ENCODE measurements at places on chromosomes 13 and 19.

- peak; percentile 50 for DNase-seq
Measured at GRCh38 chr19:18007044-18007916, 690 bp upstream of the ARRDC2 start.

GRCh38 chr19:33492951-33493350, 28.6 kb downstream of the PEPD start:
- no peak for DNase-seq

DNA sequence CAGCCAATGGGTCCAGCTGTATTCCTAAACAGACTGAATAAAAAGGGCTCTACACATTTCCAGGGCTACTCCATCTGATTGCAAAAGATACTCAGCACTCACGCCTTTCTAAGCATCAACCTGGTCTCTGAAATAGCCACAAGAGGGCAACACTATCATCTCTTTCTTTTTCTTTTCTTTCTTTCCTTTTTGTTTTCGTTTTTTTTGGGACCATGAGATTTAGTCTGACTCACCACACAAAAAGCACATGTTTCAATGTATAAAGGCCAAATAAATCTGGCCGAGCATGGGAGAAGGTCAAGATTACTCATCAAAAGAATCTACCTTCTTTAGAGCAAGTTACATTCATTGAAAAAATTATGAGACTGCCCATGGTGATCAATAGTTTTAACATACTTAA, 805.6 kb upstream of the ARGLU1 start:
- DNase-seq = no peak

GRCh38 chr13:42638101-42638500, 64.1 kb downstream of the TNFSF11 start:
- DNase-seq = no peak

DNA sequence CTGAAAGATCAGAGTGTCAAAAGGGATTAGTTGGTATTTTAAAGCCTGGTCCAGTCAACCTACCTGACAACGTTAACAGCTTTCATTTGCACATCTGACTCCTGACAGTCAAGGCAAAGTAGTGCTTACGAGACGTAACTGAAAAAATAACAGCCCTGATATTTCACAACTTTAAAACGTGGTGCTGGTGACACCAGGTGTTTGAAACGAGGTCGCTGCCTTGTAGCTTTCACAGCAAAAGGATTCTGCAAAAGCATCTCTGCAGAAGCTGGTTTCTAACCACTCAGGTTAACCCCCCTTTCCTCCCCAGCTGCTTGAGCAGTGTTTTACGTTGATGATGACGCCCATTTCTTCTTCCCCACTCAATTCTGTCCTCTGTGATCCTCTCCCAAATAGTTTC, 23.3 kb downstream of the GGACT start:
- DNase-seq = no peak

DNA sequence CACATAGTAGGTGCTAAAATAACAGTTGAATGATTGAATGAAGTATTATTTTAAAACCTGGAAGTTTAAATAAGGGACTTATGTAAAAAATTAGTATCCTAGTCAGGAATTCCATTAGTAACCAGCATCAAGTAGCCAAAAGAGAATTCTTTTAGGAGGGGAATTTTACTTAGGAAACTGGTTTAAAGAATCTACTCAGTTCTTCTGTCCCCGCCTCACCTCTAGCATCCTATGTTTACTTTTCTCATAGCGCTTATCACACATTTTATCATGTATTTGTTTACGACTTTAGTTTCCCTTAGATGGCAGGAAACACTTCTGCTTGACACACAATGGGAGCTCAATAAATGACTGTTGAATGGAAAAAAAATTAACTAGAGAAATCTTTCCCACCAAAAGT, 229.0 kb downstream of the KLF5 start:
- DNase-seq = no peak

GRCh38 chr19:13428352-13428751, 77.9 kb downstream of the CACNA1A start:
- DNase-seq = peak; percentile 33

- DNase-seq = peak; percentile 61
Measured at GRCh38 chr19:4083677-4084546, 17.2 kb upstream of the ZBTB7A start.

- no peak for DNase-seq
Measured at GRCh38 chr13:24232037-24232436, 71.5 kb downstream of the SPATA13 start.

DNA sequence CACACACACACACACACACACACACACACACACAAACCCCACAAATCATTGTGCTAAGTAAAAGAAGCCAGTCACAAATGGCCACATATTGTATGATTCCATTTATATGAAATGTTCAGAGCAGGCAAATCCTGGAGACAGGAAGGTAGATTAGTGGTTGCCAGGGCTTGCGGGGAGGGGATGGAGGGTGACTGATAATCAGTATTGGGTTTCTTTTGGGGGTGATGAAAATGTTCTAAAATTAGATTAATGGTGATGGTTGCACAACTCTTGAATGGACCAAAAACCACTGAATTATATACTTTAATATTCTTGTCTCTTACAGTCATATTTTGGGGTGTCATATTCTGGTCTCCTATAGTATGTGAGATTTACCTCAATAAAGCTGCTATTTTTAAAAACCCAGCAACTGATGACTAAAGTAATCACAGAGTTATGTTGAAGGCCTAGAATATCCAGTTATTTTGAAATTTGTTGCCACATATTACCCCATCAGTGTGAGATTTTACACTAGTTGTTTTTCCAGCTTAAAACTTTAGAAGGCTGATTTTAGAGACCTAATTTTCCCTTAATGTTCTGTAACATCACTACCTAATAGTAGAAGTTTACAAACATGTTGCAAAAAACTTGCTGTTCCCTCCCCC, 20.3 kb downstream of the FLT1 start:
- no peak for DNase-seq

GRCh38 chr19:1145635-1146411, 28.2 kb downstream of the SBNO2 start:
- no peak for DNase-seq

- no peak for DNase-seq
Measured at GRCh38 chr13:113342820-113343691, 20.9 kb downstream of the GRTP1 start.

- DNase-seq = no peak
Measured at GRCh38 chr19:5977222-5977784, 637 bp downstream of the RANBP3 start.

- DNase-seq = no peak
Measured at GRCh38 chr13:28558567-28558966, 63.6 kb upstream of the FLT1 start.

DNA sequence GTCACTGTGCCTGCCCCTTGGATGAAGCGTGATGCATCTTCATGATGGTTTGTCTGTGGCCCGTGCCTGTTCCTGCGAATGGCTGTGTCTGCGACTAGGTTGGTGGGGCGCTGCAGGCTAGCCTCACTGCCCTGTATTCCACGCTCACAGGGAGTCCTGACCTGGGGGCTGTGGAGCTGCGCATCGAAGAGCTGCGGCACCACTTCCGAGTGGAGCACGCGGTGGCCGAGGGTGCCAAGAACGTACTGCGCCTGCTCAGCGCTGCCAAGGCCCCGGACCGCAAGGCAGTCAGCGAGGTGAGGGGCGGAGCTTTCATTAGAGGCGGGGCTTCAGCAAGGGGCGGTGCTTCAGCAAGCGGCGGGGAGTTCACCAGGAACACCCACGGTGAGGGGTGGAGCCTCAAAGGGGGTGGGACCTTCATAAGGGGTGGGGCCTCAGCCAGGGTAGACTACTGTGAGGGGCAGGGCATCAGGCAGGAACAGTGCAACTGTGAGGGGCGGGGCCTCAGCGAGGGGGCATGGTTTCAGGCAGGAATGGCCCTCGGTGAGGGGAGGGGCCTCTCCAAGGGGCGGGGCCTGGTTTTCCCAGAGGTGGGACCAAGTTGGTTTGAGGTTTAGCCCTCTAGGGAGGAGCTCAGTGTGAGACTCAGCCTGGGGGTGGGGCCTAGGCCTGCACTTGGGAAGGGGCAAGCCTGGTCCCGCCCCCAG, 17.2 kb downstream of the PKN1 start:
- peak; percentile 35 for DNase-seq

- DNase-seq = no peak
Measured at GRCh38 chr13:83845106-83845505, 37.2 kb downstream of the SLITRK1 start.

GRCh38 chr19:36398571-36398970, 19.6 kb upstream of the ZFP14 start:
- DNase-seq = no peak

DNA sequence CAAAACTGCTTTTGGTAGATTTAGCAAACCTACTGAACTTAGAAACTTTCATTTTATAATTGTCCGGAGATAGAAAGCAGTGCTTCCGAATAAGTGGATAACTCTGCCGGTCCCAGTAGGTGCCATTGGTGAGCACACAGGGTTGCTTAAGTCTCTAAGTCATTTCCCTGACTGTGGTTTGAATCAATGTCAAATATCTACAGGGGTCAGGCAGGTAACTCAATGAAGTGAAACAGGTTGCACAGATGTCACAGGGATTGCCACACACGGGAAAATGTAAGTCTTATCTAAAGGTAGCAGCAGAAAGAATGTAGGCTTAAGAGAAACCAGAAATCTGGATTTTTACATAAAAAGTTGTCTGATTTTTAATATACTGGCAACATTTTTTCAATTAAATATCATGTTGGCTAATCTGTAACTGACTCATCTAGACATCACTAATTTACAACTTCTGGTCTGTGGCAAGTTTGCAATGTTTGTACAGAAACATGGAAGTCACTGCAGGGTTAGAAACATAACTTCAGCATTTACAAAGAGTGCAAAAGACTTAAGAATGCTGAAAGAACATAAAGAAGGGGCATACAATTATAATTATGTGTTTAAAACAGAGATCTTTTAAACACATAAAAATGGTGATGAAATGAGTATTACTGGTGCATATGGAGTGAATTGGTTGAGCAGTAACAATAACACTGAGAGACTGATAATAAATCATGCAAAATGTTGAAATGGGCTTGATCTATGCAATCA, 14.3 kb upstream of the LRRC63 start:
- no peak for DNase-seq

- DNase-seq = no peak
Measured at GRCh38 chr19:29663861-29664752, 1.2 kb upstream of the PLEKHF1 start.

GRCh38 chr13:45295536-45295935, 45.4 kb downstream of the TPT1 start:
- DNase-seq = no peak

DNA sequence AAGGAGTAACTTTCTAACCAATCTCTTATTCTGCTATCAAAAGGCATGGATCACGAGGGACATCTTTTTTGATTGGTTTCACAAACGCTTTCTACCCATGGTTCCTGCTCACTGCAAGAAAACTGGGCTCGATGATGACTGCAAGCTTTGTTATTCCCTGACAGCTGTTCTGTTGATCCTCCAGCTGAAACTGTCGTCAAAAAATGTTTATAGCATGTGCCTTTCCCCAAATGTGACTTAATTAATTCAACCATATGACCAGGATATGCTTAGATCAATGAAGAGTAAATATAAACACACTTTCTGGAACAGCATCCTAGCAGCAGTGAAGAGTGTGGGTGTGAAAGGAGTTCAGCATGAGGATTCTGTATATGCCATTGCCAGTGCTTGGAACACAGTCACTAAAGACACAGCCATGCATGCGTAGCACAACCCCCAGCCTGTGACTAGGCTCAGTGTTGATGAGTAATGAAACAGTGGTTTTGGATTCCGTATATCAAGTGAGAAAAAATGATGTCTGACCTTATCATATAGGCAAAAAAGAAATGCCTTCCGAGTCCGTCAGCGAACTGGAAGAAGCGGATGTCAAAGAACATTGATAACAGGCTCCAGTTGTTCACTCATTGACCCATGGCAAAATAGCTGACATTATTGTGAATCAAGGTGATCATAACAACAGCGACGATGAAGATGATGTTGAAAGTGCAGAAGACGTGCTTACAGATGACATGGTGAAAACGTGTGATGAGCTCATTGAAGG, 347.4 kb downstream of the FGF9 start:
- DNase-seq = no peak

DNA sequence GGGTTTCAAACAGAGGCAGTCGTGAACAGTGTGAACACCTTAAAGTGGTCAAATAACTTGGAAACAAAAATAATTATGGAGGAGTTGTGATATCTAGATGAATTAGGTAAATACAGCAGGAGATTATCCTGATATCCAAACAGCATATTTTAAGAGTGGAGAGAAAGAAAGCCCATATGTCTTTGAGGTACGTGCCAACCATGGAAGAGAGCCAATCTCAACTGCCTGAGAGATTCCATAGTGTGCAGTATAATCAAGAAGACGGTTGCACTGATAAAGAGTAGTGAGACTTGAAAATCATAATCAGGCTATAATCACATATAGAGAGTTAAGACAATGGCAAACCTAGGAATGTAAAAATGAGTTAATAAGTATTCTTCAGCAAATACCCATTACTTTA, 472.8 kb upstream of the SLITRK5 start:
- no peak for DNase-seq

DNA sequence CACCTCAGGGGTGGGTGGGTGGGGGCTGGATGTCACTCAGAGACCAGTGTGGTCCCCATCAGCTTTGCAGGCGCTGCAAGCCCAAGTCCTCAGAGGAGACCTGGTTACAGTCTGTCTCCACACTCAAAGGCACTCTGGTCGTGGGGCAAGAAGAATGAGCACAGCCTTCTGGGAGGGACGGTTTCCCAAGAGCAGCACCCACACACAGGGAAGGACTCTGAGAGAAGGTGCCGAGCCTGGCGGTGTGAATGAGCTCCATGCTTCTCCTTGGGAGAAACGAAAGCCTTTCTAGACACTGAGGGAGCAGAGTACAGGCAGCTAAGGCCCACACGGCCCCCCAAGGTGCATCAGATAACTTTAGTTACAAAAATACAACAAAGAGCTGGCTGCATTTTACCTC, 473.6 kb downstream of the FOXO1 start:
- no peak for DNase-seq

DNA sequence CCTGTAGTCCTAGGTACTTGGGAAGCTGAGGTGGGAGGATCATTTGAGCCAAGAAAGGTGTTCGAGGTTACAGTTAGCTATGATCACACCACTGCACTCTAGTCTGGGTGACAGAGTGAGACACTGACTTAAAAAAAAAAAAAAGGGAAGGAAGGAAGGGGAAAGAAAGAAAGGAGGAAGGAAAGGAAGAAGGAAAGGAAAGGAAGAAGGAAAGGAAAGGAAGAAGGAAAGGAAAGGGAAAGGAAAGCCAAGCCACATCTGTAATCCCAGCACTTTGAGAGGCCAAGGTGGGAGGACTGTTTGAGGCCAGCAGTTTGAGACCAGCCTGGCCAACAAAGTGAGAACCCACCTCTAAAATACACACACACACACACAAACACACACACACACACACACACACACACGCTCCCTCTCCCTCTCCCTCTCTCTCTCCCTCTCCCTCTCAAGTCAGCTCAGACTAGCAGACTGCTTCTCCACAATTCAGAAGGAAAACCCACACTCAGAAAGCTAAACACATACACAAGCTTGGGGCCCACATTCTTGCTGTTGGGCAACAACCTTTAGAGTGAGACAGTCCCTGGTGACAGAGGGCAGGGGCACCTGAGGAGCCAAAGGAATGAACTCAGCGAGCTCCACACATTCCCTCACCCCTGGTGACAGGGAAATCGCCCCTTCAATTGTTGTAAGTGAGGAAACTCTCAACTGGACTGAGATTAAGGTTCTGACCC, 2.7 kb downstream of the ZNF709 start:
- DNase-seq = no peak

Measured in NCI-H146 (cell line).